ENCODE measurements at places on chromosomes 4 and X.
A peak's percentile ranks its signal among the peaks of the same experiment; 100 is the strongest.

DNA sequence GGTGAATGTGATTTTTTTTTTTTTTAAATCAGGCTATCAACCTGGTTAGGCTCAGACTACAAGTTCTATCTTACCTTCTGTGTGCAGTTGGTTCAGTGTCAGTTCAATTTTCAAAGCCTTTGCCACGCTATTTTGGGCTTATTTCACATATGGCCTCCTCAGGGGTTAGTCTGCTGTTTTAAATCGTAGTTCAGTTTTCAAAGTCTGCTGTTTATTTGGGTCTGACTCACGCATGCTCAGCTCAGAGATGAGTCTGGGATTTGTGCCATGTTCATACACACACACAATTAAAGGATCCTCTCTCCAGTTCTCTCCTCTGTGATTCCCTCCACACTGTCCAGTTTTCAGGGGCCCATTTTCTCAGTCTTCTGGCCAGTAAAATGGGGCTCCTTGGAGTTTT, 32.3 kb upstream of the ZFX start:
- no peak for DNase-seq

- no peak for DNase-seq
Observed at GRCh38 chr4:170687751-170688150, 598.0 kb upstream of the AADAT start.

- DNase-seq: no peak
Observed at GRCh38 chr4:137748616-137749015, 216.3 kb upstream of the PCDH18 start.

DNA sequence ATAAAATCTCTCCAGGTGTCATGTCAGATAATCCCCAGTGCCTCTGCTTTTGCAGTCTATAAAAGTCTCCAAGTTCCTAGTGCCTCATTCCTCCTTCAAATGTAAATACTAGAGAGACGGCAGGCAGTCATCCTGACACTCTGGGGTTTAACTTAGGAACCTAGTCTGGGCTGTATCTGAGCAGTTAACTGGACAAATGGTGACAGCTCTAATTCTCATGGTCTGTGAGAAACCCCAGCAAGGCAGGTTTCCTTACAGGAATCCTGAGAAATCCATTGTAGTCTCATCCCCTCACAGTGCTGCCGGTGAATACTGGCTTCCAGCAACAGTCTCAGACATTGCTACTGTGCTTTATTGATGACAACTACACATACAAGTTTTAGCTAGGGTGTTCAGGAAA, 246.8 kb downstream of the SNCA start:
- no peak for DNase-seq

GRCh38 chrX:104419211-104419610, 146.8 kb upstream of the IL1RAPL2 start:
- peak; percentile 3 for DNase-seq

DNA sequence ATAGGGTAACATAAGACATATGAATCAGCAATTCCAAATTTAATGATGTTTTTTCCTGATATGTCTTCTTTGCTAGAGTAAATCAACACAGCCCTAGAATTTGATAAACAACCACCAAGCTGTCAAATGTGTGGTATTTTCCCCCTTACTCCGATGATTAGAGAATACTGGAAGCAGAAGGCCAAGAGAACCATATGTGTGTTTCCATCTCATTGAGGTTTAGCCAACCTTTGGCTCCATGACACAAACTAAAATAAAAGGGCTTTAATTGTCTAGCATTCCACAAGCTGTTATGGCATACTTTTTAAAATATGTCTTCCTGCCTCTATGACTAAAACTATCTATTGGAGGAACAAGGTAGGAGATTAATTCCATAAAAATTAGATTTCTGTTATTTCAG, 1222.4 kb upstream of the AGA start:
- no peak for DNase-seq

- no peak for DNase-seq
Observed at GRCh38 chr4:168124008-168124641, 31.8 kb downstream of the ANXA10 start.

GRCh38 chr4:141614878-141615586, 21.4 kb upstream of the IL15 start:
- DNase-seq: no peak

- DNase-seq: no peak
Observed at GRCh38 chrX:109635146-109635545, 10.2 kb upstream of the KCNE5 start.

DNA sequence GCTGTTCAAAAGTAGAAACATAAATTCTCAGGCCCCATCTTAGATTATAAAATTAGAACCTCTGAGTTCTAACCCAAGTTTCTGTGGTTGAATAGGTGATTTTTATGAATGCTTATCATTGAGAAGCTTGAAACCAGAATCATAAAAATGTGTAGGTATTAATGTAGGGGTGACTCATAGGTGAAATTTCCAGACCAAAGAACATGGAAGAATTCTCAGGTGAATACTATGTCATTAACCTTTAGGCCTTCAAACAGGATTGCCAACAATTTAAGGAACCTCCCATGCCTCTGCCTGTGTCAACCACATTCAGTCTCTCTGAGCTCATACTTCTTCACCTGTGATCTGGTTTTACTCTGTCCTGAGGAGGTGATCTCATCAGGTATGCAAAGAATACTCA, 177.8 kb downstream of the NPFFR2 start:
- DNase-seq: peak; percentile 18

DNA sequence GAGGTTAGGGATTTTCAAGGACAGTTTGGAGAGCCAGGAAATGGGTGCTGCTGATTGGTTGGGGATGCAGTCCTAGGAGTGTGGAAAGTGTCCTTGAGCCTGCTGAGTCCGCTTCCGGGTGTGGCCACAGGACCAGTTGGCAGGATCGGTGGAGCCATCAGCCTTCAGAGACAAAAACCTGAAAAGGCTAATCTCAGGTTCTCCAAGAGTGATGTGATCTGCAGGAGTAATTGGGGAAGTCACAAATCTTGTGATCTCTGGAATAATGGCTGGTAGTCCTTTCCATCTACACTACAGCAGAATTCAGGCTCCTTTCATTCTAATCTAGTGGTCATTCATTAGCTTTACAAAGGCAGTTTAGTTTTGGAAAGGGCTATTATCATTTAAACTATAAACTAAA, 55.9 kb upstream of the BMP2K start:
- no peak for DNase-seq

- no peak for DNase-seq
Observed at GRCh38 chrX:153441981-153442380, 3.9 kb downstream of the TREX2 start.

GRCh38 chrX:155270969-155271368, 6.7 kb upstream of the RAB39B start:
- DNase-seq: no peak

- no peak for DNase-seq
Observed at GRCh38 chrX:114127411-114128025, 456.4 kb upstream of the HTR2C start.

- no peak for DNase-seq
Observed at GRCh38 chrX:118802857-118803256, 20.8 kb upstream of the ZCCHC12 start.

DNA sequence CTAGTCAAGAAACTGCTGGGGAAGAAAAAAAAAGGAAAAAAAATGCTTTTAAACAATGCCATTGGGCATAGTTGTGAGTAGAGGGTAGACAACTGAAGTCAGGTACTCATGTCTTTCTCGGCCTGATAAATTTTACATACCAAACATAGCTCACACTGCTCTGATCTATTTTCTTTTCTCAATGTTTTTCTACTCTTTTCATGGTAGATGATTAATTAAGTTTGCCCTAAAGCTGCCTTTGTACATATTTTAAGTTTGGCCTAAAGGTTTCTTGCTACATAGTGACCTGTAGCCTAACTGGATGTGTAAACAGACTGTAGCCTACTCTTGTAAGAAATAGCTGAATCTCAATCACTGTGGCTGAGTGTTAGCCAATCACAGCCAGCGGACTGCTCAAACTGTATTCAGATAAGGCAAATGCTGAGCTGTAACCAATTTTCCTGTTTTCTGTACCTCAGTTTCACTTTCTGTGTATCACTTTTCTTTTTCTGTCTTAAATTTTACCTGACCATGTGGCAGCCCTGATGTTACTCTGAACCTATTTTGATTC, 121.0 kb downstream of the PCDH10 start:
- peak; percentile 52 for DNase-seq

DNA sequence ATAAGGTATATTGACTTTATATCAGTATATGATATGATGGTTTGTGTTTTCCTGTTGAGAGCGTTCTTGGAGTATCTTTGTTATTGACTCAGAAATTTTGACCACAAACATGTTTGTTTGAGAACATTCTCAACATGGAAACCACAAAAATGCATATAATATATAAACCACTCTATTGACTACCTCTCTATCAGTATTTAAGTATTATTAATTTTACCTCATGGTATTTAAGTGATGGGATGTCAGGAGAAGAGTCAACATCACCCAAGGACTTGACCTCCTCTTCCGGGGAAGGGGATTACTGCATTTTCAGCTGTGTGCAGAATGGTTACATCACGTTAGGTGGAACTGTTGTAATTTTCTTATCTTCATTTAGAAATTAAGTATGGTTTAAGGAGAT, 54.3 kb upstream of the PUDP start:
- DNase-seq: no peak

DNA sequence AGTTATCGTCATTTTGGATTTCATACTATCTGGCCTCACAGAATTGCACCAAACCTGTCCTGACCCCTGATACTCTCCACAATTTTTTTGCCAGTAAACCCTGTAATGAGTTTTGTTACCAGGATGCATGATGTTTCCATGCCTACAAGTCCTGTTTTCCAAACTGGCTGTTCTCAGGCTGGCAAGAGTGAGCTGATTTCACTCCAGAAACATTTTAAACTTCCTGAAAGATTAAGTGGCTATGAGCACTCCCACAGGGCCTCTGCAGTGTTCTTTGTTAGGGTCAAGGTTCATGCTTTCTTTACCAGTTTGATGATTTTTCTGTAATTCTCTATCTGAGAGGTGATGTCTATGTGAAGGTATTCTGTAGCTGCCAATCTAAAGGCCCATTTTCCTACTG, 31.7 kb upstream of the PDLIM3 start:
- DNase-seq: peak; percentile 72

GRCh38 chr4:70759126-70759525, 37.4 kb downstream of the RUFY3 start:
- no peak for DNase-seq

GRCh38 chr4:56979421-56980072, 851 bp downstream of the POLR2B start:
- peak; percentile 16 for DNase-seq

DNA sequence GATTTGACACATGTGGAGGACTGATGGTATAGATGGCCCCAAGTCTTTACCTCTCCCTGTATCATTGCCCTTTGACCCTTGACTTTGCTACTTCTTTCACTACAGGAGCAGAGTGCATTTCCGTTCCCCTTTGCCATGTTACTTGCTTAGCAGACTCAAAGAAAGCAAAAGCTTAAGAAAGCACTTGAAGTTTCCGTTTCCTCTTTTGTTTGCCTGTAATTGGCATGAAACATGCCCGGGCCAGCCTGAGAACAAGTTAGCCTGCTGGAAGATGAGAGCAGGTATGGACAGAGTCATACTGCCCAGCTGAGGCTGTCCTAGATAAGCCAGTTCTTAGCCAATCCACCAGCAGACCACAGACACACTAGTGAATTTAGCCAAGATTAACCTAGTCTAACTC, 206.0 kb downstream of the BCOR start:
- no peak for DNase-seq

DNA sequence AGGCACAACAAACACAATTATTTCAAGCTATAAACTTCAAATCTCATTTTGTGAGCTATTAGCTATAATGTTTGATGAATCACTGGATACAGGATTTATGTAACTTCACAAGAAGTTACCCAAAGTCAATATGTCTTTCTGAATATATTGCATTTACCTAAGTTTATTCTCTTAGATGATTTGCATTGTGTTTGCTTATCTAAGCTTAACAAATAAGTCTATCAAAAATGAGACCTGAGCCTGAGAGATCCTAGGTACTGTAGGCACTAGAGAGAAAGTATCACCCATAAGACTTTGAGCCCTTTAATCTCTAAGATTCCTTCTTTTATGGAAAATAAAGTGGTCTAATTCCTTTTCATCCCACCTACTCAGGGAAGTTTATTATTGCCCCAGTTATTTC, 178.2 kb downstream of the NAF1 start:
- DNase-seq: no peak

DNA sequence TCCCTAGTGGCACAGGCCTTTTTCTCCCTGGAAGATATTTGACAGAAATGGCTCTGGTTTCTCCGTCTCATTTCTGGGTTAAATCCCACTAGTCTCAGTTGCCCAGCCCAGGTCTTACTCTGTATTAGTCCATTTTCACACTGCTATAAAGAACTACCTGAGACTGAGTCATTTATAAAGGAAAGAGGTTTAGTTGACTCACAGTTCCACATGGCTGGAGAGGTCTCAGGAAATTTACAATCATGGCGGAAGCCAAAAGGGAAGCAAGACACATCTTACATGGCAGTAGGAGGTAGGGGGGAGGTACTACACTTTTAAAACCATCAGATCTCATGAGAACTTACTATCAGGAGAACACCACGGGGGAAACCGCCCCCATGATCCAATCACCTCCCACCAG, 81.9 kb downstream of the FHDC1 start:
- no peak for DNase-seq

GRCh38 chr4:109574931-109575804, 15.1 kb downstream of the MCUB start:
- no peak for DNase-seq

- DNase-seq: no peak
Observed at GRCh38 chr4:139857021-139857420, 191.4 kb downstream of the MGST2 start.

GRCh38 chr4:11424000-11424399, 4.7 kb downstream of the HS3ST1 start:
- DNase-seq: no peak

GRCh38 chr4:101199507-101200285, 147.6 kb downstream of the PPP3CA start:
- peak; percentile 32 for DNase-seq

GRCh38 chr4:187276736-187277408, 553.2 kb upstream of the FAT1 start:
- no peak for DNase-seq

DNA sequence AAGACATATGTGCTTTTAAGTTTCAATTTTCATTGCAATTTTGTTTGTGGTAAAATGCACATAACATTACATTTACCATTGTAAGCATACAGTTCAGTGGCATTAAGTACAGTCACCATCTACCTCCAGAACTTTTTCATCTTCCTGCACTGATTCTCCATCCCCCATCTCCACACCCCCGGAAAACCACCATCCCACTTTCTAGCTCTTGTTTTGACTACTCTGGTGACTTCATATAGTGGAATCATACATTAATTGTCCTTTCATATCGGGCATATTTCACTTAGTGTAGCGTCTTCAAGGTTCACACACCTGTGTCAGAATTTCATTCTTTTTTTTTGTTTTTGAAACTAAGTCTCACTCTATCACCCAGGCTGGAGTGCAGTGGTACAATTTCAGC, 143.5 kb downstream of the GPR143 start:
- no peak for DNase-seq

GRCh38 chr4:9988933-9989332, 32.4 kb downstream of the SLC2A9 start:
- DNase-seq: no peak

- no peak for DNase-seq
Observed at GRCh38 chr4:3262208-3263052, 13.5 kb downstream of the MSANTD1 start.

Data from kidney glomerular epithelial cell (primary cell).